Right renal pelvis (tissue), 4 donors: ENCODE measurements at places on chromosomes 6 and 20.

- DNase-seq = no peak
Observed at GRCh38 chr6:64838726-64839125, 868.3 kb downstream of the EYS start.

- DNase-seq = no peak
Observed at GRCh38 chr6:129501740-129502660, 208.0 kb downstream of the ARHGAP18 start.

DNA sequence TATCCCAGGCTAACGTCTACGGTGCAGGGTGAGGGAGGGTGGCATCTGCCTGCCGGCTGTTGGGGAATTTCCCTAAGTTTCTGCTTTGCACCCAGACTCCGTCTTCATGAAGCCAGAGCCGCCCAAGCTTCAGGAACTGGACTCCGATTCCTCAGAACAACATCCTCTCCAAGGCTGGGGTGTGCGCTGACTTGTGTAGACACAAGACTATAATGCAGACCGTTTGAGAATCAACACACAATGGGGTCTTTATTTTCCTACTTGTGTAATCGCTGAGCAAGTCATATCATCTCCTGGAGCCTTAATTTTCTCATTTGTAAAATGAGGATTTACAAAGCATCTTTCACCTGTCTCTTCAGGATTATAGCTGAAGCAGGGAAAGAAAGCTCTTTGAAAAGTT is 160.5 kb upstream of the AGPAT4 start:
- no peak for DNase-seq

DNA sequence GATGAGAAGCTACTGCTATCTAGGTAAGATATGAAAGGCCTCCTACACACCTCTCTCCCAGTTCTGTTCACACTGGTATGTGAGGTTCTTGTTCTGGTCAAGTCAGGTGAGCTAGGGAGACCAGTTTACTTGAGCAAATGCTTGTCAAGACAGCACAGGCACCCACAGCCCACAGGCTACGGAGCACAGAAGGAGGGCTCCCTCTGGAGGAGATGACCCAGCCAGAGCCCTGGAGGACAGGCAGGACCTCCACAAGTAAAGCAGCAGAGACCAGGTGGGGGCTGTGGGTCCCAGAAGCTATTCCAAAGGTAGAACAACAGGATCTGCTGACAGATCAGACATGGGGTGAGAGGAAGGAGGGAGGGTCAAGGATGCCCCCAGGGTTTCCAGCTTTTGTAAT is 13.2 kb downstream of the MMP24OS start:
- DNase-seq = no peak
